ENCODE measurements at places on chromosomes 11 and 22.

GRCh38 chr22:35177811-35178210, 79.5 kb upstream of the HMGXB4 start:
- DNase-seq: no peak

DNA sequence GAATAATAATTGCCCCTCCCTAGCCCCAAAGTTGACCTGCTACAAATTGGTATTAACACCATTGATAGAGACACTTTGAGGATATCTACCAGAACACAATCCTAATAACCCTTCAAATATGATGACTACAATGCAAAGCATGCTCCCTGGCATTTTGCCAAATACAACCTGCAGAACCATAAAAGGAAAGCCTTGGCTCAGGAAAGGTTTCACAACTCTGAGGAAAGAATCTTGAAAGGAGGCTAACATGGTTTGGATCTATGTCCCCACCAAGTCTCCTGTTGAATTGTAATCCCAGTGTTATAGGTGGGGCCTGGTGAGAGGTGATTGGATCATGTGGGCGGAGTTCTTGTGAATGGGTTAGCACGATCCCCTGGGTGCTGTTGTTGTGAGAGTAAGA, 140.4 kb upstream of the ARHGAP42 start:
- DNase-seq: no peak

DNA sequence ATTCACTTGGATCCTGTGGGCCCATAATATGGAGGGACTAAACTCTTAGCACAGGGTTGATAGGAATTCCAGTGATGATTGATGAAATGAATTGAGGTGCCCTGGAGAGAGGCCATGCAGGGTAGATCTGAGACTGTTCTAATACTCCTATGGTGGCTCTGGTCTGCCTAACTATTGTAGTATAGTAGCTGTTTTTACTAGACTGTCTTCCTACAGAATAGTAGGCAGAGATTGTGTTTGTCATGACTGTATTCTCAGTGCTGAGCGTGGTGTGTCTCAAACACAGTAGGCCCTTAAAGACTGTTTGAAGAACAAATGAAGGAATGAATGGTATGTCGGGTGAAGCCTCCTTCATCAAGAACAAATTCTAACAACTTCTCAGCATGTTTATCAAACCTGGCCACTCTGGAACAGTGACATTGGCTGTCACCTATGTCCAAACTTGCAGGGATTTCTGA, 107.0 kb upstream of the SESN3 start:
- DNase-seq: no peak

DNA sequence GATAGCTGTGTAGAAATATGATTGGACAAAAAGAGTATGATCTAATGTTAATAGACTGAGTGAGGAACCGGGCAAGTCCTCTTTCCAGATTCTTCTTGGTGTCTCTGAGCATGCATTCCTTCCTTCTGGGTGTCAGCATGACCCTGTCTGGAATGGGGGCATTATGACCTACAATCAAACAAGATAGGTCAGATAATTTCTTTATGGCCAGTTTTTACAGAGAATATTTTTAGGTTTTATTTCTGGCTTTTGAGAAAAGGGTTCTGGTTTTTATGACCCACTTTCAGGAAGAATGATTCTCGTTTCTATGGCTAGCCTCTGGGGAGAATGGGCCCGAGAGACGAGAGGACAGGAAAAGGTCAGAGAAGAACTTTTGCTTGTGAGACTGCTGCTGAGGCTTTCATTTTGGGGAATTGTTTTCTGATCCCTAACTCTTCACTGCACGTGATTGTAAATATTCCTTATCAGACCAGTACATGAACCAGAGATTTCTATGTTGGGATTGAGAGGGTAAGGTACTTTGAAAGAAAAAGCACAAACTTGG, 383.8 kb downstream of the AASDHPPT start:
- DNase-seq: no peak

GRCh38 chr11:107493117-107493516, 35.5 kb upstream of the CWF19L2 start:
- no peak for DNase-seq
